ENCODE measurements at places on chromosomes 5 and 9.

DNA sequence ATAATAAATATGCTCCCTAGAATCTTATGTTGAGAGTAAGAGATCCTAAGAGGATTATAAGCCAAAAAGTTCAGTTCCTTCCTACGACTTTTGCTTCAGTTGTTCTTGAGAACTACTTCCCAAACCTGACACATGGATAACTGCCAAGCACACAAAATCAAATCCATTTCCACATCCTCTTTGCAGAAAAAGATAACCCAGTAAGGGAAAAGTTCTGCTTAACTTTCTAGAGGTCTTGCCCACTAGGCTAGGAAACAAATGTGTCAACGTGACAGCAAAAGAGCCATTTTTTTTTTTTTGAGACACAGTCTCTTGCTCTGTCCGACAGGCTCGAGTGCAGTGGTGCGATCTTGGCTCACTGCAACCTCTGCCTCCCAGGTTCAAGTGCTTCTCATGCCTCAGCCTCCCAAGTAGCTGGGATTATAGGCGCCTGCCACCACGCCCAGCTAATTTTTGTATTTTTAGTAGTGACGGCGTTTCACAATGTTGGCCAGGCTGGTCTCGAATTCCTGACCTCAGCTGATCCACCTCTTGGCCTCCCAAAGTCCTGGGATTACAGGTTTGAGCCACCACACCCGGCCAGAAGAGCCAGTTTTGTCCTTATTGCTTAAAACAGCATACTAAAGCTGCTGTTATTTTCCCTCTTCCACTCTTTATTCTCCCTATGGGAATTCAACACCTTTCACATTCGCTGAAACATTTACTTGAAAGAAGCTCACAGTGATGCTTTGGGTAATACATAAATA lies 24.2 kb downstream of the CSNK1A1 start:
- no peak for DNase-seq

GRCh38 chr5:122999947-123000563 lies 36.5 kb downstream of the PPIC start:
- DNase-seq, result no peak

GRCh38 chr5:109455598-109456096 lies 45.9 kb upstream of the PJA2 start:
- DNase-seq, result no peak

- DNase-seq, result no peak
Observed at GRCh38 chr9:77016526-77017504, 2.6 kb upstream of the FOXB2 start.

DNA sequence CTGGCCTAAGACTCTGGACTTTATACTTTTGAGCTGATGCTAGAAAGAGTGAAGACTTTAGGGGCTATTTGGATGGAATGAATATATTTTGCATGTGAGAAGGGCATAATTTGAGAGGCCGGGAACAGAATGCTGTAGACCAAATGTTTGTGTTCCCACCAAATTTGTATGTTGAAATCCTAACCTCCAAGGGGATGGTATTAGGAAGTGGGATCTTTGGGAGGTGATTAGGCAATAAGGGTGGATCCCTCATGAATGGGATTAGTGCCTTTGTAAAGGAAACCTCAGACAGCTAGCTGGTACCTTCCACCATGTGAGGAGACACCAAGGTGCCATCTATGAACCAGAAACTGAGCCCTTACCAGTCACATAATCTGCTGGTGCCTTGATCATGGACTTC lies 165.1 kb upstream of the S1PR3 start:
- no peak for DNase-seq

GRCh38 chr5:102765350-102765749 lies 10.2 kb downstream of the PAM start:
- DNase-seq, result no peak

DNA sequence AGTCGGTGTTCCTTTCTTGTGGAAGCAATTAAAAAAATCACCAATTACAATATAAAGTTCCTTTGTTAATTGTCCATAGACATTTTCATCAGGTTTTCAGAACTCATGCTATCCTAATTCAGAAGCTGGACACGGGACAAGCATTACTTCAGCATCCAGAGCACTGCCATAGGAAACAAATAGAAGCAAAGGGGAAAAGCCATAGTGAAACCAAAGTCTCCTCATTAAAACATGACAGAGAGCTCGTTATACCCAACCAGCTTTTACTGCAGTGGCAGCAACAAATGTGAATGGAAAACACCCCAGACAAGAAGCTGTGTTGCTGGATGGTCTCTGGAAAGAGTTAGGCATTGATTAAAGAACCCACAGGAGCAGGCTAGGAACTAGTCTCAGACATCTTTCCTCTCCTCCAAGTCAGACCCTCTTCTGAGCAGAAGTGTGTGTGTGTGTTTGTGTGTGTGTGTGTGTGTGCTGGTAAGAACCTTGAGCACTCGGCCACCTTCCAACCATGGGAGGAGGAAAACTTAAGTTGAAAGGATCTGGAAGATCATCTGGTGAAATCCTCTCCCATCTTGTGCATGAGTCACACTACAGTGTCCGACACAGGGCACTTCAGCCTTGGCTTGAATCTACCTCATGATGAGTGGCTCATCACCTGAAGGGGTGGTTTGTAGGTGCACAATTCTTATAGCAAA lies 162.6 kb upstream of the ADAMTS16 start:
- DNase-seq, result no peak

- DNase-seq, result no peak
Observed at GRCh38 chr9:15192856-15193255, 114.2 kb downstream of the TTC39B start.

- no peak for DNase-seq
Observed at GRCh38 chr9:113932906-113933584, 56.9 kb downstream of the ZNF618 start.

DNA sequence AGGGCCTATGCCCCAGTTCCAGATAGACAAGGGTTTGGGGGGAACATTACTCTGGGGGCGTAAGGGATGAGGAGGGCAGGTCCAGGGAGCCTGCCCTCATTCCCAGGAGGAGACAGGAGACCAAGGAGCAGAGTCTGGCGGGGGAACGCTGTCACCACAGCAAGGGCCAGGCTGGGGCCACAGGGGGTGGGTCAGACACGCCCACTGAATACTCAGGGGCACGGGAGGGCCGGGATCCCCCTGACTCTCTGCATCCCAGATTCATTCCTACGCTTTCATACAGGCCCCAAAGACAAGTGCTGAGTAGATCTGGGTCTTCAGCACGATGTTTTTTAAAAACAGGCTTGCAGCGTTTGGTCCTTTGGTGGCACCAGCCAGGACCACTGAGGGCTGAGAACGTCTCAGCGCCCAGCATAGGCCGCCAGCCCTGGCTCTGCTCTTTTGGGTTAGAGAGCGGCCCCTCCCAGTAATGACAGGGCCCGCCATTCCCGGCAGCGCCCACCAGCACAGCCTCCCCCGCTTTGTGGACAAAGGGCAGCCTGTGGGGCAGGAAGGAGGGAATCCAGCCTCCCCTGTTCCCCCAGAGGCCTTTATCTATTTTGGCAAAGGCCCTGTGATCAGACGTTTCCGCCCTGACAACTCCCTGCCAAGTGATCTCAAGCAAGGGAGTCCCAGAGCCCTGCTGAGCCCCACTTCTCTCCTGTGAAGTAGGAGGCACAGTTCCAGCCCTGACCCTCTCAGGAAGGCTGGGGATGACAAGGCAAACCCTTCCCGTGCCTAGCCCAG lies 24.9 kb downstream of the NEK6 start:
- no peak for DNase-seq

- DNase-seq, result no peak
Observed at GRCh38 chr5:179300581-179301180, 44.6 kb downstream of the ADAMTS2 start.

GRCh38 chr5:86127696-86128095 lies 490.0 kb upstream of the COX7C start:
- DNase-seq, result no peak

DNA sequence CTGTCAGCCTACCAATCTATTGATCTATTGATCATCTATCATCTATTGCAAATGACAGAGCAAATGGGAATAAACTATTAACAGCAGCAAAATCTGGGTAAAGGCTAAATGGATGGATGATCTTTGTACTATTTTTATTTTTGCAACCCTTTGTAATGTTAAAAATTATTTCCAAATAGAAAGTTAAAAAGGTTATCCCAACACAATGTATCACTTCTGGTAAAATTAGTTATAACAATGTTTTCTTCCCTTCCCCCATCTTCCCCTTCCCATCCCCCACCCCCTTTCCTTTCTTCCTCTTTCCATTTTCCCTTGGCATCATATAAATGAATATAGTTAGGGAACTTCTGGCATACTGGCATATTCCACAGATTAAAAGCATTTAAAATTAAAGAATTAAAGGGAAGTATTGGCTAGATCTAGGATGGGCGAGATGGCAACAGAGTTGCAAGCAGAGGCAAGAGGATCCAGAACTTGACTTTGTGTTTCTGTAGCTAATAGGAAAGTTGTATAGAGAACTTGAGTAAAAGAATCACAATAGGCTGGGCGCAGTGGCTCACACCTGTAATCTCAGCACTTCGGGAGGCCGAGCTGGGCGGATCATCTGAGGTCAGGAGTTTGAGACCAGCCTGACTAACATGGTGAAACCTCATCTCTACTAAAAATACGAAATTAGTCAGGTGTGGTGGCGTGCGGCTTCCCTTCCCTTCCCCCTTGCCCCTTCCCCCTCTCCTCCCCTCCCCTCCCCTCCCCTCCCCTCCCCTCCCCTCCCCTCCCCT lies 66.6 kb upstream of the TAF11L2 start:
- no peak for DNase-seq

- DNase-seq, result peak; percentile 39
Observed at GRCh38 chr5:78569441-78569840, 79.1 kb downstream of the LHFPL2 start.

DNA sequence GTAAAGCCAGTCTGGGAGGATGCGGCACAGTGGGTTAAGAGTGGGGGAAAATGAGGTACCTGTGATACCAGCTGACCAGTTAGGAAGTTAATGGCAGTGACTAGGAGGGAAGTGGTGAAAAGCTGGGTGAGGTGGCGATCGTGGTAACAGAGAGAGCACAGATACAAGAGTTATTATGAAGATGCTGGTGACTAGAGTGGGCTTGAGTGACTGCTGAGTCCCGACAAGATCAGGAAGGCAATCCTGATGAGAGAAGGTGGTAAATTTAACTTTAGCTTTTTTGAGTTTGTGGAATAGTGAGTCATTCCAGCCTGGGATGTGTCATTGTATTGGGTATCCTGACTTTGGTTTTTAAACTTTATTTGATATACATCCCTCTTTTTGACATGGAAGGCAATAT lies 38.8 kb downstream of the CMYA5 start:
- no peak for DNase-seq

DNA sequence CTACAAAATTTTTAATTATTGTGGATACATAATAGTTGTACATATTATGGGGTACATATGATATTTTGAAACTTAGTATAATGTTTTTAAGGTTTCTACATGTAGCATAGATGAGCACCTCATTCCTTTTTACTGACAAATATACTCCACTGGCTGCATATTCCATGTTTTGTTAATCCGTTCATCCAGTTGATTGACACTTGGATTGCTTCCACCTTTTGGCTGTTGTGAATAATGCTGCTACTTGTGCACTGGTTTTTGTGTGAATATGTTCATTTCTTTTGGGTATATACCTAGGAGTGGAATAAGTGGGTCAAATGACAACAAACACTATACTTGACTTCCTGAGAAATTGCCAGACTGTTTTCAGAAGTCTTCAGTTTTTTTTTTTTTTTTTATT lies 2.8 kb upstream of the ENTREP1 start:
- DNase-seq, result no peak

GRCh38 chr5:139543423-139543991 lies 17.6 kb upstream of the UBE2D2 start:
- peak; percentile 27 for DNase-seq

- peak; percentile 87 for DNase-seq
Observed at GRCh38 chr5:18311266-18311665, 677.0 kb downstream of the TAF11L14 start.

GRCh38 chr5:107501965-107502675 lies 168.6 kb downstream of the EFNA5 start:
- no peak for DNase-seq

All from SK-N-DZ (cell line).